Cortex of kidney (tissue), 1 donor: ENCODE measurements at places on chromosomes 7 and 10.

GRCh38 chr10:130929422-130930325 lies 381.8 kb downstream of the TCERG1L start:
- DNase-seq: no peak

GRCh38 chr10:121526801-121527221 lies 71.4 kb downstream of the FGFR2 start:
- no peak for DNase-seq

DNA sequence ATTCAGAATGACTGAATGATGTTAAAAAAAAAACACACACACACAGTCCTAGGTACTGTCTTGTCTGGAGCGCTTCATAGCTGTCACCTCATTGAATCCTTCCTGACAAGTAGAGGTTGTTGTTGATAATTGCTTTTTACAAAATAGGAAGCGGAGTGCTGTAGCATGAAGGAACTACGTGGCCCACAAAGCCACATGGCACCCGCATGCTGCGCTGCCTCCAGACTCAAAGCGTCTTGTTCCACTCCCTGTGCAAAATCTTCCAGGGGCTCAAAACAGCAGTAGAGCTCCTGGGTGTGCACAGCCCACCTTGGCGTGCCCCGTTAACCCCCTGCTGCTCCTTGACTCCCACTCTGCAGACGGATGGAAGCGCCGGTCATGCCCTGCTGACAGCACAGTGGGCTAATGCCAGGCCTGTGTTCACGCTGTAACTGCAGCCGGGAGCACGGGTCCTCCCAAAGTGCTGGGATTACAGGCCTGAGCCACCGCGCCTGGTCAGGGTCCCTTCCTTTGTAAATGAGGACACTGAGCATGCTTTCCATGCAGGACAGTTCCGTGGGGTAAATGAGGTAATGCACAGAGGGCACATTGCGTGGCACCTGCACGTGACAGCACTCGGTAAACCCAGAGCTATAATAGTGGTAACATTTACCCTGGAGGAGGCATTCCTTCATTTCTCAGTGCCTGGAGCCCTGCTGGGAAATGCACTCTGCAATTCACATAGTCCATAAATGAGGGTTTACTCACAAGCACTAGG lies 91.1 kb upstream of the GNA12 start:
- no peak for DNase-seq

DNA sequence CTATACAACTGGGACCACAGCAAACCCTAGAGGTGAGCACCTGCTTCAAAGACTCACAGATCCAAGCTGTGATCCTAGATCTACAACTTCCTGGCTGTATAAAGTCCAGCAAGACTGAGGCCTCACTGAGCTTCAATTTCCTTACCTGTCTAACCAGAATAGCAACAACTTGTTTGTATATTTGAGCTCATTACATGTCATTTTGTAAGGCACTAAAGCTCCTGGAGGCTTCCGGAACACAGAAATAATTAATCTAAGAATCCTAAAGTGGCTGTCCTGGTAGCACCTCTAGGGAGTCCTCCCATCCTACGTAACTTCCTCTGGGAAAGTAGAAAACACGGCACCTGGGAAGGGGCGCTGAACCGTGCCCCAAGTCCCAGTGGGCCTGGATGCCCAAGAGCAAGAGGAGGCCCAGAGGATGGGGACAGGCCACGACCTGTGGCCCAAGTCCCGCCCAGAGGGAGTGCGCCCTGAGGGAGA lies 39.4 kb downstream of the HK1 start:
- no peak for DNase-seq

GRCh38 chr7:28592861-28593260 lies 180.5 kb downstream of the CREB5 start:
- no peak for DNase-seq

DNA sequence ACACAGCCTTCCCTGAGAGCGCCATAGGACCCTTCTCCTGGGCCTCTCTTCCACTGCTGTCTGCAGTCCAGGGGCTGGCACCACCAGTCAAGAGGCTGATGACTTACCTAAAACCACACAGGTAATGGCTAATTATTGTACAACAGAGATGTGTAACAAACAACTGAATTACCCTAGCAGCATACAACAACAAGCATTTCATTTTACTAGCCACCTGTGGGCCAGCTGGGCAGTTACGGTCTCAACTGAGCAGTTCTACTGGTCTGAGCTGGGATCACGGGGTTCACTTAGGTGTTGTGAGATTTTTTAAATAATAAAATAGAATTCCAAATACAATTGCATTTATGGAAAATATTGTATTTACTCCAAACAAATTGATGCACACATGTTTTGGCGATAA lies 431.9 kb downstream of the TNS3 start:
- no peak for DNase-seq

GRCh38 chr7:112898432-112899290 lies 108.5 kb upstream of the TMEM168 start:
- DNase-seq: no peak

DNA sequence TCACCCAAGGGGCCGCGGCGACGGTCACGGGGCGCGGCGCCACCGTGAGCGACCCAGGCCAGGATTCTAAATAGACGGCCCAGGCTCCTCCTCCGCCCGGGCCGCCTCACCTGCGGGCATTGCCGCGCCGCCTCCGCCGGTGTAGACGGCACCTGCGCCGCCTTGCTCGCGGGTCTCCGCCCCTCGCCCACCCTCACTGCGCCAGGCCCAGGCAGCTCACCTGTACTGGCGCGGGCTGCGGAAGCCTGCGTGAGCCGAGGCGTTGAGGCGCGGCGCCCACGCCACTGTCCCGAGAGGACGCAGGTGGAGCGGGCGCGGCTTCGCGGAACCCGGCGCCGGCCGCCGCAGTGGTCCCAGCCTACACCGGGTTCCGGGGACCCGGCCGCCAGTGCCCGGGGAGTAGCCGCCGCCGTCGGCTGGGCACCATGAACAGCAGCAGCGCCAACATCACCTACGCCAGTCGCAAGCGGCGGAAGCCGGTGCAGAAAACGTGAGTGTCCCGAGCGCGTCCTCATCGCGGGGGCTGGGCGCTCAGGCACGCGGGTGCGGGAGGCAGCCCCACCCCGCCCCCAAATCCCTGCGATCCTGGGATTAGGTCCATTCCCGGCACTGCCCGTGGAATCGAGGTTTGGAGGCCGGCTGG lies 509 bp downstream of the AHR start:
- DNase-seq: no peak

- DNase-seq: no peak
Observed at GRCh38 chr10:94630017-94630688, 53.4 kb upstream of the CYP2C18 start.

DNA sequence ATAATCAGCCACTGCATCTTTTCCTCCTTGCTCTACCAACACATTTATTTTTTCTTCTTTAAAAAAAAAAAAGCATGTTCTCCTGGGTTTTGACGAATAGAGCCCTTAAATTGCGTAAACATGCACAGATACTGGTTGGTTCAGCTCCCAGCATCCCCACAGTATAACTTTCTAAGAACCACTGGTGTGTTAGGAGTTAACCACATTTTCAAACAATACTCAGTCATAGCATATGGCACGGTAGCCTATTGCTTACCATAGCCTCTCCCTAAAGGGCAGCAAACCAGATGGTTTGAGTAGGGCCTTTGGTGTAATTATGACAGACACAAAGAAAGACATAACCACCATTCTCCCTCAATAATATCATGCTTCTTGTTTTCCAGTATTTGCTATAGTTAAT lies 145.0 kb downstream of the LRRC4 start:
- no peak for DNase-seq

DNA sequence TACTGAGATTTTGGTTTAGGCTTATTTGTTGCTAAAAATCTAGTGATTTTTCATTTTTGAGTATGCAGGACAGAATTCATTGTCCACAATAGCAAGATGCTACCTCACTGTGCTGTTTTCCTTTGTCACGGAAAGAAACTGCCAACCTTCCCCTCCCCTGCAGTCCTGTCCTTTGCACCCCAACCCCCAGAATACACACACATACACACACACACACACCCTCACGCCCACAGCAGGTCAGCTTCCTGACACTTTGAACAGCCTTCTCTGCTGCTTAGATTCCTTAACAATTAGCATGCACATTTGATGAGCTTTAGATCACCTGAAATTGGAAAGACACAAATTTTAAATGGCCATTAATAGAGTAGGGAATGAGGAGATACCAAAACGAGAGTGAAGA lies 32.1 kb downstream of the ARMC3 start:
- no peak for DNase-seq

GRCh38 chr7:124700655-124701054 lies 64.9 kb downstream of the GPR37 start:
- DNase-seq: no peak

DNA sequence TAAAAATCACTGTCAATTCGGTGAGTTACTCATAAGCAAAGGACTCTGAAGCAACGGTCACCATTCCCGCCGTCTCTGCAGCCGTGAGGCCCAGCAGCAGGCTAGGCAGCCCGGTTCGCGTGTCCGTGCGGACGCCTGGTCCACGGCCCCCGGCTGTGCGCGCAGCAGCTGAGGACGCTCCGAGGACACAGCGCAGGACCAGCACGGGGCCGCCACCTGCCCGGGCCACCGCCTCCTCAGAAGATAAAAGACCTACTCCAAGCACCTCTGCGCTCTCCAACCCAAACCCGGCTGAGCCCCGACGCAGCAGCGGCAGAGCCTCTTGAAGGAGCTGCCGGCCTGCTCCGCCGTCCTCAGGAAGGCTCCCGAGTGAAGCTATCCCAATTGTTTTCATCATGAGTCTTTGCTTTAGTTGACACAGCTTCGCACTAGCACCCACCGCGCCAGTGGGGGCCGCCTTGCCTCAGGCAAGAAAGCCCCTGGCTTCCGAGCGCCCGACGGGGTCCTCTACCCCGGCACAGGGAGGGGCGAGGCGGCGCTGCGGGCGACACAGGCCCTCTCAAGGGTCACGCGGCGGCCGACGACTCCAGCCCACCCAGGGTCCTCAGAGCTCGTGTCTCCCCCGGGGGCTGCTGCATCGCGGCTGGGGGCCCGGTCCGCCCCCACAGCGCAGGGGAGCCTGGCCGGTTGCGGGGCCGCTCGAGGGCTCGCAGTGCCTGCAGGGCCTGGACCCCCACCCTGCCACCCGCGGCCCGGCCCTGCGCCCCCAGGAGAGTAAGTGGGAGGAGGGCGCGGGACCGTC lies 16.9 kb upstream of the GPR146 start:
- no peak for DNase-seq

GRCh38 chr7:141012696-141013344 lies 1.9 kb downstream of the MRPS33 start:
- DNase-seq: no peak

- no peak for DNase-seq
Observed at GRCh38 chr7:92831716-92832533, 4.4 kb downstream of the CDK6 start.

DNA sequence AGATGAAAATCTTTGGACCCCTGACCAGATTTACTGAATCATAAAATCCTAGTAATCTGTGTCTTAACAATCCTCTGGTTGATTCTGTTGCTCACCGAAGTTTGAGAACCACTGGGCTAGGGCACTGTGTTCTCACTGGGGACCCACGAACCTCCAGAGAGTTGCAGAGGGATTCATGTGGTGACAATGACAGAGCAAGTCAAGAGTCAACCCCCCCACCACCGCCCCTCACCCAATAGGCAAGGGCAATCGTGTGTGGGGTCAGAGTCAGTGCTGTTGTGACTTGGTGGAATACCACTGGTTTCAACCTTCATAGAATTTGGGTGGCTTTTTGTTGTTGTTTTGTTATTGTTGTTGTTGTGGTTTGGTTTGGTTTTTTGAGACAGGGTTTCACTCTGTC lies 23.5 kb upstream of the NRP1 start:
- DNase-seq: no peak

DNA sequence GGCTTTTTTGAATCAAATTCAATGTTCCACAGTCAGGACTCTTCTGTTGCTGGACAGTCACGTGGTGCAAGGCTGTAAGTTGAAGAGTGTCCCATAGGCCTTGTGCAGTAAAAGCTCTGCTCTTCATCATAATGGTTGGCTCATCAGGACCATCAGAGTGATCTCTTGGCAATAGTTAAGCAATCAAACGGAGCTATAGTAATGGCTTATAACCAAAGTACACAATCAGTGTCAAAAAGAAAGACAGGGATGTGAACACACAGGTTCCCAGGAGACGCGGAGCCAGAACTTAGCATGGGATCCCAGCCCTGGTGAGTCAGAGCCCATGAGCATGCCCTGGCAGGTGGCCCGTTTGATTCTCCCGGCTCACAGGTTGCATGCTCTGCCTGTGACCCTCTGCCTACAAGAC lies 10.8 kb upstream of the GPNMB start:
- no peak for DNase-seq

- no peak for DNase-seq
Observed at GRCh38 chr7:81051811-81052413, 133.1 kb upstream of the SEMA3C start.

GRCh38 chr10:70619271-70620019 lies 16.9 kb upstream of the PRF1 start:
- no peak for DNase-seq

DNA sequence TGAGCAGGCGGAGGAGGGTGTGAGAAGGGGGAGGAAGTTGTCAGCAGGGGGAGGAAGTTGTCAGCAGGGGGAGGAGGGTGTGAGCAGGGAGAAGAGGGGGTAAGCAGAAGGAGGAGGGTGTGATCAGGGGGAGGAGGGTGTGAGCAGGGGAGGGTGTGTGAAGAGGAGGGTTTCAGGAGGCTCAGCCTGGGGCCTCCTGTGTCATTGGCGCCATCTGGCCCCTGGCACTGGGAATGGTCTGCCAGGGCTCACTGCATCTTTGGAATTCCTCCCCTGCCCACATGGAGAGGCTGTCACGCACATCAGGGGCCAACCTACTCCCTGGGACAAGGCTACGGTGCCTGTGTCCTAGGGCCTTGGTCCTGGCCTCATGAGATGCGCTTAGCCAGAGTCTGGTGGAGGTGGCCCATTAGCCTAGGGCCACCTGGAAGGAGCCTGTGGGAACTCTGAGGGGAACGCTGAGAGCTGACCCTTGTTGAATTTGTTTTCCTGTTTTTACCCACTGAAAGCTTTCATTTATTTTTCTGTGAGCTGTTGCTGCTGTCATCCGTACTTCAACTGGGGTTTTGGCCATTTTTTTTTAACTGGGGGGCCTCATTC lies 18.0 kb downstream of the CAMK2B start:
- no peak for DNase-seq

GRCh38 chr7:141664450-141664849 lies 37.5 kb downstream of the DENND11 start:
- no peak for DNase-seq

DNA sequence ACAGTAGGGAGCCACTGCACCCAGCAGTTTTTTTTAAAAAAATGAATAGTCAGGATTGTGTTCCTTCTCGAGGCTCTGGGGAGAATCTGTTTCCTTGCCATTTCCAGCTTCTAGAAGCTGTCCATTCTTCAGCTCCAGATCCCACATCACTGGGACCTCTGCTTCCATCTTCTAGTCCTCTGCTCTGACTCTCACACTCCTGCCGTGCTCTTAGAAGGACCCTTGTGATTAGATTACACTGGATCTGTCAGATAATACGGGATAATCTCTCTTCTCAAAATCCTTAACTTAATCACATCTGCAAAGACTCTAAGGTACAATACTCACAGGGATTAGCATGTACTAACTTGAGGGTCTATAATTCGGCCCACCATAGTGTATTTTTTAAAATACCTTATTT lies 158.9 kb upstream of the SP4 start:
- no peak for DNase-seq

GRCh38 chr10:122551450-122551849 lies 9.1 kb upstream of the DMBT1 start:
- no peak for DNase-seq

- no peak for DNase-seq
Observed at GRCh38 chr10:71392791-71393781, 3.6 kb upstream of the CDH23 start.
